ENCODE measurements at places on chromosomes 11 and 22.

DNA sequence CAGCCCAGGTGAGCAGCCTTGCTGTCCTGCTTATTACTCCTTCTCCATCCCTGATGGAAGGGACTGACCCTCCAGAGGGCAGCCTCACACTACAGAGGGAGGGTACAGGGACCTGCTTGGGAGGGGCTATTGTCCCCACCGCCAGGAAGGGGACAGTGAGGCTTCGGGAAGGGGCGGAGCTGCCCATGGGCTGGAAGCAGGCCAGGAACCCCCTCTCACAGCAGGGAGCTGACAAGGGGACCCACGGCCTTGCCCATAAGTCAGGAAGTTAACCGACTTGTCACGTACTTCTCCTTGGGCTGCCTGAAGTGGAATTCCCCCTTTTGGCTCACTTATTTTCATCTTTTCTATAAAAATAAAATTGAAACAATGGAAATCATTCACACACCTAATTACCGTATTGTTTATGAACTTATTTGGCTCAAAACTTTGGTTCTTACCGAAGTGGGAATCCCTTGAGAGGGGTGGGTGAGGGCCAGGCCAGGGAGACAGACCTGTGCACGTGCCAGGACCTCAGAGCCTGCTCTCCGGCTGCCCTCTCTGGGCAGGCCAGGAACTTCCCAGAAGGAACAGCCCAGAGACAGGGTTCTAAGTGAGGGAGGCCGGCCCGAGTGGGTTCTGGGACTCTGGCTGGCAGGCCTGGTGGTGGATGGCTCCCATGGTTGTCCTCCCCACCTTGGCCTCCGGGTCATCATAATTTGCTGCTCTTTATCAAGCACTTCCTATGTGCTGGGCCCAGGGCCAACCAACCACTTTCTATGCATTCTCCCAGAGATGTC is 5.8 kb downstream of the MGAT3 start:
- DNase-seq, result no peak

- no peak for DNase-seq
Observed at GRCh38 chr22:37631448-37632173, 7.9 kb upstream of the SH3BP1 start.

GRCh38 chr11:126929179-126930061 is 71.2 kb downstream of the KIRREL3 start:
- DNase-seq, result no peak

DNA sequence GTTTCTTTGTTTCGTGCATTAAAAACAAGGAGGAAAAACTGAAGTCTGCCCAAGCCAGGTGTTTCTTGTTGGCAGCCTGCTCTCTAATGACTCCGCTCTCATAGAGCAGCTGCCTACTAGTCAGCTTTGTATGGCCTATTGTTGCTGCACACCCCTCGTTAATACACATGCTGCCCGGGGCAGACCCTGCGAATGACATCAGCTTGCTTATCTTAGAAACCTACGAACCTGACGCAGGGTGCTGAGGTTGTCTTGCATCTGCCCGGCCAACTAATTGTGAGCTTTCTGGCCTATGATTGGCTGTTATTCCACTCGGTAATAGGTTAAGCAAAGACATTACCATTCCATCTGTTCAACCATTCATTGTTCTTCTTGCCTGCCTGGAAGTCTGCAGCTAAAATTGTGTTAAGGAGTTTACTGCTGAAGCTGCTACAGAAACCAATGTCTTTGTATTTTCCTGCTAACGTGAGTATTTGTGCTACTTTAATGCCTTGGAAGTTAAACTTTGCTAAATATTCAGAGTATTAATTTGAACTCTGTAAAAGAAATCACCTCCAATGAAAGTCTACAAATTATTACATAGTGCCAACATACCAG is 37.5 kb downstream of the ZC3H12C start:
- DNase-seq, result no peak

GRCh38 chr22:47460861-47461260 is 698.4 kb downstream of the TBC1D22A start:
- DNase-seq, result no peak

- no peak for DNase-seq
Observed at GRCh38 chr22:45672564-45673481, 1.2 kb downstream of the ATXN10 start.

- no peak for DNase-seq
Observed at GRCh38 chr11:102724904-102725500, at the start of gene MMP8. Gene MMP8 (minus strand): TSS chr11:102724954. CDS start chr11:102724855, 99 bp downstream.

GRCh38 chr11:102615894-102616432 is 9.2 kb downstream of the MMP20 start:
- DNase-seq, result no peak

DNA sequence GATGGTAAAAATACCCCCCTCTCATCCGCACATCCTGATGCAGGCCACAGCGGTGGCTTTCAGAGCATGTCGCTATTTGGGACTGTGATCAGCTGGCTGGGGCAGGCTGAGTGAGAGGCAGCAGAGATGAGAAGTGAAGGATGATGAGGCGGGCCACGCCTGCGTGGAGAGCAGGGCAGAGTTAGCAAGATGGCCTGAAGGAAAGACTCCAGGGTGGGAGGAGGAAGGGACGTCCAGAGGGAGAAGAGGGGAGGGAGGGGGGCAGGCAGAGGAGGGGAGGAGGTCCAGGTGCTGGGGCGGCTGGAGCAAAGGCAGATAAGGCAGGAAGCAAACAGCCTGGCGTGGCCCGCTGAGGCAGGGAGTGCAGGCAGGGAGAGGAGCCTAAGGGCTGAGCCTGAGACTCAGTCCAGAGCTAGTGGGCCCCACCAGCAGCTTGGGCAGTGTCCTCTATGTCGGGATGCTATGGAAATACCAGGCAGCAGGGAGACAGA is 29.1 kb downstream of the LRFN4 start:
- no peak for DNase-seq

- DNase-seq, result no peak
Observed at GRCh38 chr11:134506046-134506445, 94.0 kb upstream of the B3GAT1 start.

DNA sequence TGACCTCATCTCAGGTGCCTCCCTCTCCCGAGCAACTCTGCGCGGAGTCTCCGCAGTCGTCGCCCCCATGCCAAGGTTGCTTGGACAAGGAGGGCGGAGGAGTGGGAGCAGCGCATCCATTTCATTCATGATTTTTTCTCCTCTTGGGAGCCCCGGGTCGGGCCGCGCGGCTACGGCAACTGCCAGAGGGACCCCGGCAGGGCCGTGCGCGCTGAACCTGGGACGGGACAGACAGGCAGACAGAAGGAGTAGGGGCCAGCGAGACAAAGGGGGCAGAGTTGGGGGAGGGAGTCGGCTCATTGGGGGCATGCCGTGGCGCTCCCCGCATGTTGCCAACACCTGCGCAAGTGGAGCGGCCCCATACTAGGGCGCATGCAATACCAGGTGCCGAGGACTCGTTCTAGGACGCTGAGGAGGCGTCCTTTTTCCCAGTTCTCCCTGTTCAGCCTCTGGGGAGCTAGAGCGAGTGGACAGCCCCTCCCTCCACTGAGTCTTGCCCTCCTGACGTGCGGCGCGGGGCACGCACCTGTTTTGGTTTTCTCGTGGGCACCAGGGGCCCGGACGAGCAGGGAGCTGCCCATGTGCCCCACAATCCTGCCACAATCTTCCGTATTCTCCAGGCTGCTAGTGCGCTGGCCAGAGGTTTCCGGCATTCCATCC is 501 bp upstream of the PTPN5 start:
- no peak for DNase-seq

GRCh38 chr22:30004694-30005093 is 75.6 kb upstream of the HORMAD2 start:
- DNase-seq, result no peak

DNA sequence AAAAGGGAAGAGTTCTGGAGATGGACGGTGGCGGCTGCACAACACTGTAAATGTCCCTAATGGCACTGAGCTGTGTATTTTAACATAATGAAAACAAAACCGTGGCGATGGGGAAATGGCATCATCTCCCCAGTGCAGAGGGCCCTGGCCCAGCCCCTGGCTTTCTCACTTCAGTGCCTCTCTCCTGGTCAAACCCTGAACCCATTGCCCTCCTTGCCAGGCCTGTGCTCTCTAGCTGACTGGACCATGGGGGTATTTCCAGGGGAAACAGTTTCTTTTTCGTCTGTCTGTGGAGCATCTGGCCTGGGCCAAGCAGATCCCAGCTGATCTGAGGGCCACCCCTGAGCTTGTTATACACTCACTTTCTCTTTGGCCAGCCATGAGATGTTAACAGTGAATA is 17.4 kb upstream of the NAP1L4 start:
- DNase-seq, result no peak

DNA sequence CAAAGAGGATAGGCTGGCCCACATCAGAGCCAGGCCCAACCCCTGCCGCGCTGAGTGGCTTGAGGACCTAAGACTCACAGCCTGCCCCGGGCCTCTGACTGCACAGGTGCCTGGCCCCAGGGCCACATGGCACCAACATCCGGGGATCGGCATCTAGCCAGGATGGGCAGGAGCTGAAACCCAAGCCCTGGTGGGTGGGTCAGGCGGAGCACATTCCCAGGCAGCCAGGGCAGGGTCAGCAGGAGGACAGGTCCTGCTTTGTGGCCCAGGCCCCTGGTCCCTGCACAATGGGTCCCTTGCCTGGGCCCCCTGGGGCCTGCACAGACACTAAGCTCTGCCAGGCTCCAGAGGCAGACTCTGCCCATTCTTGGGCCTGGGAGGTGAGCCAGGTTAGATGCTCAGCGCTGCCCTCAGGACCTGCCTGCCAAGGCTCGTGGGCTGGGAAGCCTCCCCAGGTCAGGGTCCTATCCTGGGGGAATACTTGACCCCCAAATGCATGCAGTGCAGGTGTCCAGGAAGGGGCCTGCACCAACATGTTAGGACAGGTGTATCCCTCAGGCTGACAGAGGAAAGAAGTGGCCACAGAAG is 33.5 kb downstream of the ARVCF start:
- DNase-seq, result no peak

GRCh38 chr11:72719551-72719950 is 32.7 kb downstream of the ARAP1 start:
- DNase-seq, result no peak

GRCh38 chr11:6650980-6651379 is 4.6 kb downstream of the DCHS1 start:
- no peak for DNase-seq

- no peak for DNase-seq
Observed at GRCh38 chr11:68386331-68386978, 74.1 kb downstream of the LRP5 start.

- no peak for DNase-seq
Observed at GRCh38 chr11:107916671-107917241, 11.5 kb upstream of the RAB39A start.

- no peak for DNase-seq
Observed at GRCh38 chr22:38783095-38783615, 10.8 kb downstream of the DNAL4 start.

DNA sequence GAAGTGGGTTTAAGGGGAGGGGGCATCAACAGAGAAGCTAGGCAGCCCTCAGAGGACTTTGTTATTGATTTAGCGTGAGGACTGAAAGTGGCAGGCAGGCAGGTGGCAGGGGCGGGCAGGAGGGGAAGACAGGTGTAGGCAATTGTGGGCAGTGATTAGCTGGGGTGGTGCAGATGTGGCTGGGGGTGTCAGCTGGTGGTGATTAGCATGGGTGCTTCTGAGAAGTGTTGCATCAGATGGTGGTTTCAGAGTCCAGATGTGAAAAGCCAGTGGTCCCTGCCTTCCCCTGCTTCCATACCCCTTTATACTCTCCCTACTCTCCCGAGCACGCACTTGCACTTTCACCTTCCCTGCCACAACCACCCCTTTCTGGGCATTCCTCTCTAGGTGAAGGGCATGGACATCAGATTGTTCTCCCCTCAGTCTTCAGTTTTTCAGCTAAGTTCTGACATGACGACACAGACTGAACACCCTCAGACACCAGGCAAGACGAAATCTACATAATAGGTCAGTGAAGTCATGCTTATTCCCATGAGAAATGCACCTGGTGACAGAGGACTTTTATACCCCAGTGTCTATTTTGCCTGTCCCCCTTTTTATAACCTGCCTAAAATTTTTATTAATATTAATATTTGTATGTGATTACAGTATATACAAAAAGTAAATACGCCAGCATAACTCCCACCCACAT is 435.7 kb upstream of the CADM1 start:
- no peak for DNase-seq

- no peak for DNase-seq
Observed at GRCh38 chr11:111269146-111269868, 23.8 kb downstream of the POU2AF2 start.

- no peak for DNase-seq
Observed at GRCh38 chr22:35883031-35883620, 145.5 kb downstream of the RBFOX2 start.

DNA sequence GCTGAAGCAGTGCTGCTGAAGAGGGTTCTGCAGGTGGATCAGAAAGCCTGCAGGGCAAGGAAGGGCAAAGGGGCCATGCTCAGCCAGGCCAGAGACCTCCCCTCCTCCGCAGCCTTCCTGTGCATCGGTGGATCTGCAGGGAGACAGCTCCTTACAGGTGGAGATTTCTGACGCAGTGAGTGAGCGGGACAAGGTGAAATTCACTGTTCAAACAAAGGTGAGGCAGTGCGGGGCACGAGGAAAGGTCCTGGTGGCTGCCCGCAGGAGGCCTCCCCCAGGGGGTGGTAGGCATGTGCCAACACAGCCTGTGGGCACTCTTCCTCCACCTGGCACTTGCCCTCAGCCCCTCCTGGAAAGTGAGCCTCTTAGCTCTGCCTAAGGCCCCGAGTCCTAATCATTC is 8.6 kb downstream of the CFL1 start:
- DNase-seq, result no peak

GRCh38 chr11:11246166-11246565 is 106.9 kb downstream of the CSNK2A3 start:
- no peak for DNase-seq

DNA sequence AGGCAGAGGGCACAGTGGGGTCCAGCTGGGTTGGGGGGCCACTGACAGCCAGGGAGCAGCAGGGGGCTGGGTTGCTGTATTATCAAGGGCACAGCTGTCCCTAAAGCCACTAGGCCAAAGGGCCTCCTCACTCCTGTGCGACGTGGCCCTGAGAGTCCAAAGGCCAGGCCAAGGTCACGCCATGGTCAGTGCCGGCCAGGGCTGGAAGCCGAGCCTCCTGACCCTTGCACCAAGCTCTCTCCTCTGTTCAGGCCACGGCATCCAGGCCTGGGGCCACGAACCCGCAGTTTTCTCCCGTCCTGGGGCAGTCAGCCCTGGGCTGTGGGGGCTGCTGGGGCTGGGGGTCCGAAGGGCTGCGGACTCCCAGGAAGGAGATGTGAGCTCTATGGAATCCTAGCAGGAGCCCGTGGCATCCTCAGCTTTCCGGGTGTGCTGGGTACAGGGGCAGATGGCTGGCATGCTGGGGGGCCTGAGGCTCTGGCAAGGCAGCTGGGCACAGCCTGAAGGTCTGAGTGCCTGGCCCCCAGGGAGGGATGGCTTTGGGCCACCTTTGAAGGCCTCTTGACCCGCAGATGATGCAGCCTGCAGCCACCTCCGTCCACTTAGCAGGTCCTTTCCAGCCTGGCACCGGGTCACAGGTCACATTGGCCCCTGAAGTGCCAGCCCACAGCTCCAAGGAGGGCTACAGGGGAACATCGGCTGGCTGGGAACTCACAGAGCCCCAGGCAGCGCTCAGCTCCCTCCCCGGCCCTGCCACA is 17.3 kb upstream of the PPARA start:
- no peak for DNase-seq

GRCh38 chr11:99371257-99371656 is 350.5 kb downstream of the CNTN5 start:
- DNase-seq, result no peak

Measured in cortex of kidney (tissue), 1 donor.